ENCODE measurements at places on chromosomes 7 and 10.
A peak's percentile ranks its signal among the peaks of the same experiment; 100 is the strongest.

- no peak for DNase-seq
These were observed 3.6 kb upstream of the PRAP1 start for GRCh38 chr10:133343558-133343957.

GRCh38 chr7:6654842-6655610 lies 17.9 kb downstream of the ZNF316 start:
- DNase-seq = no peak

- no peak for DNase-seq
These were observed 193.2 kb downstream of the DNAJB6 start for GRCh38 chr7:157529768-157530560.

- DNase-seq = no peak
These were observed 240.5 kb upstream of the RNF32 start for GRCh38 chr7:156400046-156400445.

DNA sequence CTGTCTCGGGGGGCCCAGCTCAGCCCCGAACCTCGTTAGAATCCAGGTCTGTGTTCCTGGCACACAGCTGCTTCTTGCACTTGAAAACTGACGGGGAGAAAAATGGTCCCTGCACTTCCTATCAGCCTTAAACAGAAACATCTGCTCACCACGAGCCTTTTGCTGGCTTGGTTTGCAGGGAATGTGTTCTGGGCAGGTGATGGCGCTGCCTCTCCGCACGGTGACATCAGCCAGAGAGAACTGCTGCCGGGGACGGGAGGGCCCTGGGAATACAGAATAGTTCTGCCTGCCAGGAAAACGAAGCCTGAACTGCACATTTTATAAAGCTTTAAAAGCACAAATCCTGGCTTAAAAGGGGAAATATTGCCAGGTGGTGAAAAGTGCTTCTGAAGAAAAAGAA lies 622.5 kb downstream of the TYW1 start:
- no peak for DNase-seq

DNA sequence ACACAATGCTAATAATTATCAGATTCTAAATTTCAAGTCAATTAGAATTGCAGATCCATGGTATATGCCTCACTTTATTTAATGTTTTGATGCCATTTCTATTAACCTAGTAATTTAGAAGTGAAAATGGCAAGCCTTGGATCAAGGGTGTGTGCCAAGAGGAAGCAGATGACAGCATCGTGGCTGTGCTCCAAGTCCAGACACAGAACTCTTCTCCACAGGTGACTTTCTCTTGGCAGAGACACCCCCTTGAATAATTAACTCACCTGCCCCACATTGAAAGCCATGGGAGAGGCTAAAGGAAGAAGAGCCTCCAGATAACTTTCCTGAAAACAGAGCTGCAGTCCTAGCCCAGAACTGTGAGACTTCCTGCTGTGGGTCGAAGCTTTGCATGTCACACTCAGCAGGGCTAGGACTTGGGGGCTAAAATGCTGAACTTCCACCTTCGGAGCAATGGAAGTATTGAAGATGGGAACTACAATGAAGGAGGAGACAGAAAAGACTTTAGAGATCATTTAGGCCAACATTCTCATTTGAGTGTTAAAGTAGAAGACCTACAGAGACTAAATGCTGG lies 996 bp upstream of the C10orf90 start:
- no peak for DNase-seq

DNA sequence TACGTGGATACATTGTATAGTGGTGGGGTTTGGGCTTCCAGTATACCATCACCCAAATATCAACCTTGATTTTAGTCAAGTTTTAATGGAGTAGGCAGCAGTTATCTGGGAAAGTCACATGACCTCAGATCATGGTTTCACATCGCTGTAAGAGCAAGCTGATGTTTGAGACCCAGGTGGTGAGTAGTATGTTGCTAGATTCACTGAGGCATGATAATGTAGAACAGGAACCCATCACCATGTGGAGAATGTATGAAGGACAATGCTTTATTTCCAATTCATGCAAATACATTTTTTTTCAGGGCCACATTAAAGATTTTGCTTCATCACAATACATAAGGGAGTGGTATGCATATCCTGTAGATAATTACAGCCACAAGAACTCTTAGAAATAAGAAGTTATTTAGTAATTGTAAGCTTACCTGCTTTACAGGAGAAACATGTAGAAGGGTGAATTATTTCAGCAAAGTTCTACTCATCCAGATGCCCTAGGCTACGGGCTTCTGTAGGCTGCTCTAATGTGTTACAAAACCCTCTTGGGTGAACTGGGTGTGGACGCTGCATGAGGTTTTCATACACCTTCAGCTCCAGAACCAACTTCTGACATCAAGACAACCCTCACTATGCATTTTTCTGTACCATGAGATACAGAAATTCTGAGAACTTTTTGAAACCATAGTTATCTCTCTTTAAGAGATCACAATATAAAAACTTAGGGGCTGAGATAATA lies 27.6 kb upstream of the LAMB4 start:
- no peak for DNase-seq

DNA sequence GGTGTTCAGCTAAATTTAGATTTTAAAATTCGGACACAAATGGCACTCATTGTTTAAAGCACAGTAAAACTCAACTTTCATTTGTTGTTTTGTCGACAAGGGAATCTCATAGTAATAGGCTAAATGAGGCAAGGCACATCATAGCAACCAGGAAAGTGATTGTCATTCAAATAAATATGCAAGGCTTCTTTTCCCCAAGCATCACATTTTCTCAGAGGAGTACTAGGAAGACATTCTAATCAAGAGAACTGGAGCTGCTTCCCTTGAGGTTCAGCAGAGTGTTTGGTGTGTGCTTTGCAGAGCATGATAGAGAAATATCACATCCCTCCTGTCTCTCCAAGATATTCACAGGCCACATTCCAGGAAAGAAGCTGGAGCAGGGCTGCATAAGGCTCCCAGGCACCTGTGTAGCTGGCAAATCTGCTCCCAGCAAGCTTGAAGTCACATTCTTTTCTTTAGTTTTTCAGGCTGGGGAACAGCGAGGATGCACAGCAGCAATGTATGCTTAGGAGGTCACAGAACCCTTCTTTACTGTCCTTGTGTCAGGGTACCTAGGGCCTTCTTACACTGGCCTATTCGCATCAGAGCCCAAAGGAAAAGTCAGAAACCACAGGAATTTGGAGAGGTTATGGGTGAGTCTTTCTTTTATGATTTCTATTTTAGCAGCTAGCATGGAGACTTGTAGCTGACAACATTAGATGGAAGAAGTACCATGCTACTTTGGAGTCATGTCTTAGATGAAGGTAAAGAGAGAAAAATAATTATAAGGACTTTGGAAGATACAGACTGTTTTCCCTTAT lies 95.9 kb upstream of the HDAC9 start:
- no peak for DNase-seq

DNA sequence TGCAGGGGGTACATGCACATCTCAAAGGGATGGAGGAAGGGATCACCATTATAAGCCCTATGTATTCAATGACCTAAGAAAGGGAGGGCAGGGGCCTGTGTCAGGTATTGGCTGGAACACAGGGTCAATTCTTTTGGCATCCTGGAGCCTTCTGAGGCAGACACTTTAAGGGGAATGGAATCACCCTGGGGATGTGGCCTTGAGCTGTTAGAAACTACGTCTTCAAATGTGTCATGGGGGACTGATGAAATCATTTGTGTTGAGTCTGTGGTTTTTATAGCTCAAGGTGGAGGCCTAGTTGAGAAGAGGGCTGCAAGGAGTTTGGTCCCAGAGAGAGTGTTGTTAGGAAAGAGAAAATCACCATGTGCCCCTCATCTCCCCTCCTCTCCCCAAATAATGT lies 206.1 kb upstream of the CELF2 start:
- no peak for DNase-seq

DNA sequence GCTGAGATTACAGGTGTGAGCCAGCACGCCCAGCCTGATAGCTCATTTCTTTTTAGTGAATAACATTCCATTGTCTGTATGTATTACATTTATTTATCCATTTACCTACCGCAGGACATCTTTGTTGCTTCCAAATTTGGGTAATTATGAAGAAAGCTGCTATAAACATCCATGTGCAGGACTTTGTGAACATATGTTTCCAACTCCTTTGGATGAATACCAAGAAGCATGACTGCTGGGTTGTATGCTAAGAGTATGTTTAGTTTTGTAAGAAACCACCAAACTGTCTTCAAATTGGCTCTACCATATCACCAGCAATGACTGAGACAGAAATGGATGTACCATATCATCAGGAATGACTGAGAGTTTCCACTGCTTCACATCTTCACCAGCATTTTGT lies 200.2 kb upstream of the TMEM196 start:
- no peak for DNase-seq

DNA sequence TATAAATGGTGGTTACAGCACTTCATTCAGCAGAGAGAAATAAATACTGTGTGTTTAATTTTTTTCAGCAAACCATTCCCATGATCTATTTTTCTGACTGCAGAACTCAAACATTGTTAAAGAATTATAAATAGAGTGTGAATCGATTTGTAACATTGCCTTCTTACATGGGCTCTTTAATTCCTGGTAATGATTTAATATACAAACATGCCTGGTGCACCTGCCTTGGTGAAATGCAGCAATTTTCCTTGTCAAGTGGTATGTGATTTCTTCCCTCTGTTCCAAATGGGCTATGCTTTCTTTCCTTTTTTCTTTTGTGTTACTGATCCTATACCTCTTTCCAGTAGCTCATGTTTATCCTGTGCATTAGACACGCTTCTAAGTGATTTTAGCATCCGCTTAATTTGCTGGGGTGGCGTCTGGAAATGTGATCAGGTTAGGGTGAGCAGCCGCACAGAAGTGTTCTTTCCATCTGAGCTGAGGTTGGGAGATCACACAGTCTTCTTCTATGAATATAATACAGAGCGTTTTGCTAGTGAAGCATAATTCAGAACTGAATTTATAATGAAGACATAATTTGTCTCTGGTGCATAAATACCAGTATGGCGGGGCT lies 94.3 kb upstream of the ITGB1 start:
- DNase-seq = peak; percentile 75

DNA sequence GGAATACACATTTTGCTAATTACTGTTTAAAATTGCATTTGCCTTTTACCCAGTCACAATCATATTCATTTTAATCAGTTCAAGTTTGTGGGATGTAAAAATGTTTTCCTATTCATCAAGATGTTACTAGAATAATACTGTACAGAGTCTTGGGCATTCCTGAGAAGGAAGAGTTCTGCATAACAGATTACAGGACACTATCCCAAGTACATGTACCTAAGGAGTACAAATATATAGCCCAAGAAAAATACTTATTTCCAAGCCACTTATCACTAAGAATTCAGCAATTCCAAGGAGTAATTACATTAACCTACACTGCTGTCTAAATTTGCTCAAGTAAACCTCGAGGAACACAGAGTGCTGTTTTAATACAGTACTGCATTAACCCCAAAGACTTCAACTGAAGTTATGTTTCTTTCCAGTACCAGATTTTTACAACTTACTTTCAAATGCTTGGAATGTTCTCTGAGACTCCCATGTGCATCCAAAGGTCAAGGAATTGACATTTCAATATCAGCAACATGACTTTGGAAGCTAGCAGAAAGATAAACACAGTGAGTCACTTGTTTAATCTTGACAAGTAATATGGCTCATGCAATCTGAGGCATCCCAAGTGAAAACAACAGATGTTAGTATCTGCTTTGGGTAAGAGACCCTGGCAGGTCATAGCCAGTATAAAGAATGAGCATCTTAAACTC lies 125.4 kb upstream of the BET1 start:
- DNase-seq = no peak

DNA sequence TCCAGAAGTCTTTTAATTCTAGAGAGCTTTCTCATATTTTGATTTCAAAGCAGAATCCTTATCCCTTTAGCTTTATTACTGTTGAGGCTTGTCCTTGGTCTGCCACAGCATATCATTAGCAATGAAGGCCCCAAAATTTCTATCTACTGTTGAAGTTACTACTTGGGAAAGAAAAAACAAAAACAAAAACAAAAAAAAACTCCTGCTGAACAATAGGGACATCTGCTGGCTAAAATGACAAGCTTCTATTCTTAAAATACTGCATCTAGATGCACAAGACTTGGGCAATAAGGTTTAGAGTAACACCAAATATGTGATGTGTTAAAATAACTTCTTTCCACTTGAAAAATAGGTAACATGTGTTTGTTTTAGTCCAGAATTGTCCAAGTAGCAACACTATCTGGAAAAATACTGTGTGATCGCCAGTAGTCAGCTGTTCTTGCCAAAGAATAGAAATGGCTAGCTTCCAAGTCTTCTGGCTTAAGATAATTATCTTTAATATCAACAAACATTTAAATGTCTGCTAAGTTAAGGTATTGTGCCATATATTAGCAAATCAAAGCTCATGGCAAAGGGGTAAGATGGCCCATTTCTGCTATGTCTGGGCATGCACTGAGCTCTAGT lies 3.8 kb upstream of the DMTF1 start:
- peak; percentile 8 for DNase-seq

- DNase-seq = no peak
These were observed 37.1 kb downstream of the TMEM229A start for GRCh38 chr7:123995617-123996326.

GRCh38 chr10:5547931-5548660 lies 23.3 kb downstream of the CALML3 start:
- DNase-seq = no peak

GRCh38 chr10:12511651-12512050 lies 162.3 kb downstream of the CAMK1D start:
- DNase-seq = no peak

DNA sequence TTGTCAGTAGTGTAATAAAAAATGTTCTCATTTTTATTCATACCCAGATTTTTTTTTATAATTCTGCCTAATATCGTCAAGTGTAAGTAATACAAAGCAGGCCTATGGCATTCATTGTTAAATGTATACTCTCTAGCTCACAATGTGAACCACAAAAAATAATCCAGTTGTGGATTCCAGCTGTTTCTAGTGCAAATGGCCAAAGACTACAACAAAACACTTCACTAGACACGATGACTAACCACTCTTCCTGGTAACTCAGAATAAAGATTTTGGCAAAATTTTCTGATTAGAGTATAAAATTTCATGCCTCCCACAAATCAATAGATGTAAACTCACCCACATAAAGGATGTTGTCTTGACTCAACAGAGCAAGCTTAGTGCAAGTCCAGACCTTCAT lies 396.6 kb downstream of the DGKB start:
- DNase-seq = no peak

DNA sequence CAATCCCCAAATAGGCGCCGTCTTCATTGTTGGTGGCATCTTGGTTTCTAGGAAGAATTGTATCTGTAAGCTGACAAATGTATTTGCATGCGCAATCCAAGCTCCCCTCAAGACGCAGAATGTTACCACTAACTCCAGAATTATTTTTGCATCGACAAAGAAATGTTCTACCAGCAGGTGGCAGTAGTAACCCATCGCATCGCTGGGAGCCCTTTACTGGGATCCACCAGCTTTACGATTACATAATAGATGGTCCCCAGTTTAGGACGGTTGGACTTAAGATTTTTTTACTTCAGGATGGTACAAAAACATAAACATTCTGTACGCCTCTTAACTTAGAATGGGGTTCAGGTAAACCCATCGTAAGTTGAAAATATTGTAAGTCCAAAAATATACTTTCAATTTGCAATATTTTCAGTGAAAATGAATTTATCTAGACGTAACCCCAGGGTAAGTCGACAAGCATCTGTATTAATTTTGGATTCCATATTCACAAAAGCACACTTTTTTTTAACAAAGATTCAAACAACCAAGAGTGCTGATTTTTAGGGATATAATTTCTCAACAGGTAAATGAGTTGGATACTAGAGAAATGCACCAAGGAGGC lies 114.0 kb upstream of the COBL start:
- peak; percentile 50 for DNase-seq
